ENCODE measurements at places on chromosomes 16 and 17.

- DNase-seq: no peak
Measured at GRCh38 chr17:41932816-41933389, 2.5 kb downstream of the ODAD4 start.

DNA sequence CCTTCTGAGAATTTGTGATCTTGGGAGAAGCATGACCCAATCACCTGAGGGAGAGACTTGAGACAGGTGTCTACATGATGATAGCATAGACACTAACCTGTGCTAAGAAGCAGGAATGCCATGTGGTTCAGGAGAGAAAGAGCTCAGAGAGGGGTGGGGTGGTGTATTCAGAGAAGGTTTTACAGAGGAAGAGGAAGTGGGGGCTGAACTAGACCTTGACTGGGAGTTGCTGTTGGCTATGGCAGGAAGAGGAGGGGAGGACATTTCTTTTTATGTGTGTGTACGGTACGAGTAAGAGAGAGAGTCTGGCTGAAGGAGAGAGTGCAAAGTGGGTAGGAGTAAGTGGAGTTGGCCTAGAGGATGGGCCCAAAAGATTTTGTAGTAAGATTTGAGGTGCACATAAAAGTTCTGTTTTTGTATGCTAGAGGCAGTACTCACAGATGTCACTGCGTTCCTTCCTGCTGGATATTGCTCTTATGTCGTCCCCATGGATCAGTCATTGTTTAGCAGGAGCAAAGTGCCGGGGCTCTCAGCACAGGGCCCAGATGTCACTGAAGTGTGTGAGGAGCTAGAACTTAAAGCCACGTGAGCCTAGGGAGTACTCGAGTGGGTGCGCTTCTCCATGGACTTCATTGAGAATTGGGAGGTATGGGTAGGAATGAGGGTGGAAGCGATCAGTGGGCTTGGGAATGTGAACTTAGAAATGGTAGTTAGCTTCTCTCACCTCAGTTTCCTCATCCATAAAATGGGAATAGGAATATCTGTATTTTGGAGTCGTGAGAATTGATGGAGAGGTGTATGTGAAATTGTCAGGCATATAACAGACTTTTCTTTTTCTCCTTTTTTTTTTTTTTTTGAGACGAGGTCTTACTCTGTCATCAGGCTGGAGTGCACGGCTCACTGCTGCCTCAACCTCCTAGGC, 22.1 kb downstream of the SLC7A6 start:
- no peak for DNase-seq

DNA sequence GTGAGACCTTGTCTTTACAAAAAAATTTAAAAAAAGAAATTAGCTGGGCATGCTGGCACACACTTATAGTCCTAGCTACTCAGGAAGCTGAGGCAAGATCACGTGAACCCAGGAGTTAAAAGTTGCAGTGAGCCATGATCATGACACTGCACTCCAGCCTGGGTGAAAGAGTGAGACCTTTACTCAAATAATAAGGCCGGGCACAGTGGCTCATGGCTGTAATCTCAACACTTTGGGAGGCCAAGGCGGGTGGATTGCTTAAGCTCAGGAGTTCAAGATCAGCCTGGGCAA, 11.5 kb upstream of the RIPOR1 start:
- DNase-seq: no peak

- DNase-seq: no peak
Measured at GRCh38 chr16:8920645-8921346, 38.6 kb downstream of the LITAFD start.

GRCh38 chr16:3881499-3881990, 1.0 kb upstream of the CREBBP start:
- DNase-seq: no peak

DNA sequence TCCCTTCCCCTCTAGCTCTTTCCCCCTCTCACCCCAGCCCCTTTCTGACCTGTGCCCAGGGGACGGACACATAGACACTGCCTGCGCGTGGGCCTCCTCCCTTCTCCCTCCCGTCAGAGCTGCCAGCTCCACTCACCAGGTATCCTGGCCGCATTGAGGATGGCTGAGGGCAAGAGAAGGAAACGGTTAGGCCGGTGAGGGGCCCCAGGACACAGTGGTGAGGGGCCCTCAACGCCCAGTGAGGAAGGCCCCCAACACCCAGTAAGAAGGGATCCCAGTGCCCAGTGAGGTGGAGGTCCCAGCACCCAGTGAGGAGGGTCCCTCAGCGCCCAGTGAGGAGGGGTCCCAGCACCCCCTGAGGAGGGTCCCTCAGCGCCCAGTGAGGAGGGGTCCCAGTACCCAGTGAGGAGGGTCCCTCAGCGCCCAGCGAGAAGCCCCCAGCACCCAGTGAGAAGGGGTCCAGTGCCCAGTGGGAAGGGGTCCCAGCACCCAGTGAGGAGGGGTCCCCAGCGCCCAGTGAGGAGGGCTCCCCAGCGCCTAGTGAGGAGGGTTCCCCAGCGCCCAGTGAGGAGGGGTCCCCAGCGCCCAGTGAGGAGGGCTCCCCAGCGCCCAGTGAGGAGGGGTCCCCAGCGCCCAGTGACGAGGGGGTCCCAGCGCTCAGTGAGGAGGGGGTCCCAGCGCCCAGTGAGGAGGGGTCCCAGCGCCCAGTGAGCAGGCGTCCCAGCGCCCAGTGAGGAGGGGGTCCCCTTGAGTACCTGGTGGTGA, 1.1 kb downstream of the PRSS22 start:
- no peak for DNase-seq

GRCh38 chr16:89460556-89460955, 29.8 kb downstream of the ANKRD11 start:
- no peak for DNase-seq

DNA sequence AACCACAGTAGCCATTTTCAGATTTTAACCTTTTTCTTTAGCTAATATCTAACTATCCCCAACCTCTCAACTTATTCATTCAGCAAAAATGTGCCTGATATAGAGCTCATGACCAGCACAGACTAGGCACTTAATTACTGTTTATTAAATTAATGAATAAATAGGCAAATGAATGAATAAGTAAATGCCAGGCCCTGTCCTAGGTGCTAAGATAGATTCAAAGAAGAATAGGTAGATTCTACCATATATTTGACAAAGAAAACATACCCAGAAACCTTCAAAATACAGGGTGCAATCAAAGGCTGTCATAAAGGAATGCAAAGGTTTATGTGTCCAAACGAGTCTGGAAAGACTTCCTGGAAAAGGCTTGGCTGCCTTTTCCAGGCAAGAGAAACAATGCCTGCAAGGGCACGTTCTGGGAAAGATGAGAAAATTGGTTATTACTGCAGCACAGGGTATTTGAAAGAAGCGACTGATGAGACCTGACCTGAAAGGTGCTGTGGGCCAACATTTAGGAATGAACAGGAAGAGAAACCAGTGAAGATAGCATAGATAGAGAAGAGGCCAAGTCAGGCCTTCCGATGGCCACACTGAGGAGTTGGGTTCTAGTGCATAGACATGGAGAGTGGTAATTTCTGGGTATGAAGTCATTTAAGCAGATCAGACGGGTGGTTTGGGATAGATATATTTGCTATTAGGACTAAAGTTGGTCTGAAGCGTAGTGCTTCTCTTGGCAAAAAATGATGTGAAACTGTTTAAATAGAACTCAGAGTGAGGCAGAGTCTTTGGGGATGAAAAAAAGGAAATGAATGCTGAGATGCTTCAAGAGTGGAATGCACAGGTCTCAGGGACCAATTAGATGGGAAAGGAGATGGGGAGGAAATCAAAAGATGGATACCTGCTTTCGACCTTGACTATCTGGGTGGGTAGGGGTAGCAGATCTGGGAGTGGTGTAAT, 11.4 kb upstream of the CCL2 start:
- DNase-seq: no peak

GRCh38 chr16:528111-529011, 849 bp downstream of the CAPN15 start:
- no peak for DNase-seq

GRCh38 chr17:26731005-26731921, 562.7 kb upstream of the WSB1 start:
- no peak for DNase-seq

DNA sequence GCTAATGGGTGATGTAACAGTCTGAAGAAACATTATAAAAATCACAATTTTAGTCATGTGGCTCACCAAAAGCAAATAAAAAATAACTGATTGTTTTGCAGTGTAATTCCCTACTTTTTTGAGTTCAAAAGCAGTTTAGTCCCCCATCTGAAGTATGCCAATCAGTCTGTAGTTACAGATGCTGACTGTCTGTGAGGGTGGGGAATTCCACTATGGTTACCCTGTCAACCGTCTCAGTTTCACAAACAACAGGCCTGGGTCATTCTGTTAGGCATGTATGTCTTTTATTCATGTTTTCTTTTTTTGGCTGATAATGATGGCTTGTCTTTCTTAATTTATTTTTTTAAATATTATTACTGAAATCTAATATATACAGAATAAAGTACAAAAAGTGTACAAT, 69.3 kb downstream of the STXBP4 start:
- DNase-seq: no peak

DNA sequence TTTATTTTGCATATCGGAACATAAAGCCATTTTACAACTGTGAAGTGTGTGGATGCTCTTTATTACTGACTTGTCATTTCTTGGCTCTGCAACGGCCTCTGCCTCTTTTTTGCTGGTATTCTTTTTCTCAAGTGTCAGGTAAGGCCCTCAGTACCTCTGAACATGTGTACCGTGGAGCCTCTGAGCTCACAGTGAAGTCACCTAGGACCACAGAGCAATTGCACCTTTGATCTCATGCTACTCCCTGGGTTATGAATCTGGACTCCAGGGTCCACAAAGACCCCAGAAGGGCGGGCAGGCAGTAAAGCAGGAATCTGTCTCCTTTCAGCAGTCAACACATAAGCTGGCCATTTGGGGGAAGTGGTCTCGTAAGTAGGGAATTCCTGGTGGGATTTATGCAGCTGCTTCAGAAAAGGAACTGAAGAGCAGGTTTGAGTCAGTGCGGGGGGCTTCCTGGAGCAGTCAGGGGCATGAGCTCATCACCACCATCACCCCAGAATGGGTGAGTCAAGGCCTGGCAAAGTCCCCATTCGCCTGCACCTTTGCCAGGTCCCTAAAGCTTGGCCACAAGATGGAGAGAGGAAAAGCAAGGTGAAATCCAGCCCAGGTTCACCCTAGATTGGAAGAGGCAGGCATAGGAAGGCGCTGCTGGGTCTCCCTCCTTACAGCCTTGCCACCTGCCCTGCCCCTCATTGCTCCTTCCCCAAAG, 33.0 kb downstream of the TBX4 start:
- DNase-seq: no peak

DNA sequence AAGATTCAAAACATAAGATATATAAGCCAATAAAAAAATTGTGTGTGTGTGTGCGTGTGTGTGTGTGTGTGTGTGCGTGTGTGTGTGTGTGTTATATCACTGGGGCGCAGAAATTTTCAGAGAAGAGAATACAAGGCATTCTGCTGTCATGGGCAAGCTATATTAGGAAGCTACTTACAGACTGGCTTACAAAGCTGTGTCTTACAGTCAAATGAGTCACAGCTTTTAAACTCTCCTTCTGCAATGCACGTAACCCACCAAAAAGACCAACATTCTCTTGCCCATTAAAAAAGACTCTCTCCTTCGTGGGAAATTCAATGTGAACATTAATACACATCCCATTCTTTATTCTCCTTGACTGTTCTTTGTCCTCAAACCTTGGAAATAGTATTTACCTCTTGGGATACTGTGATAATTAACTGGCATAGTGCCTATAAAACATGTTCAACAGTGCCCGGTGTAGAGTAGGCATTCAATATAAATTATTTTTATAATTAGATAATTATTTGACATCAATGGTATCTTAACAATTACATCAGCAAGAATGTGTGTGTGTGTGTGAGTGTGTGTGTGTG, 860.4 kb upstream of the SOX9 start:
- DNase-seq: no peak

DNA sequence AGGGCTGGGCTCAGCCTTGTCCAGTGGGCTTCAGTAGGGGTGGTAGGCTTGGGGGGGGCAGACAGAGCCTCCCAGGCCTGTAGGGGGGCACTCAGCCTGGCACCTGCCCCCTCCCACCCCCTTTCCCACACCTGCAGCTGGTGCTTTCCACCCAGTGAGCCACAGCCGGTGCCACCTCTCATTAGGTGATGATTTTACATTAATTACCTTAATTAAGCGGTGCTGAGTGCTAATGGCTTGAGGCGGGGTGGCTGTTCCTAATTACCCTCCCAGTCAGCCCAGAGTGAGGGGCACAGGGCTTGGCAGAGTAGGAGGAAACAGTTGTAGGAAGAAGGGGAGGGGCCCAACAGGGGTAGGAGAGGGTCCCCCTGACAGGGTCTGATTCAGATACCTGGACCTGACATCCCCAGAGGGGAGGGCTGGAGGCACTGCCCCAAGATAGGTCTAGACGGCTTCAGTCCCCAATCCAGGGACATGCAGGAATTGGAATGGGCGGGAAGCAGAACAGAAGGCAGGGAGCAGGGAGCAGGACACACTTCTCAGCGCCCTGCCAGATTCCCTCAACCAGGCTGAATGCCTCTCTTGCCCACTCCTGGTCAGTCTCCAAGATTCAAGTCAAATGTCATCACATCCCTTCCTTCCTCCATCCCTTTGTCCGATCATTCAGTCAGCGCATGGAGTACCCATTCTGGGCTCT, 26.5 kb upstream of the PHF12 start:
- DNase-seq: no peak

DNA sequence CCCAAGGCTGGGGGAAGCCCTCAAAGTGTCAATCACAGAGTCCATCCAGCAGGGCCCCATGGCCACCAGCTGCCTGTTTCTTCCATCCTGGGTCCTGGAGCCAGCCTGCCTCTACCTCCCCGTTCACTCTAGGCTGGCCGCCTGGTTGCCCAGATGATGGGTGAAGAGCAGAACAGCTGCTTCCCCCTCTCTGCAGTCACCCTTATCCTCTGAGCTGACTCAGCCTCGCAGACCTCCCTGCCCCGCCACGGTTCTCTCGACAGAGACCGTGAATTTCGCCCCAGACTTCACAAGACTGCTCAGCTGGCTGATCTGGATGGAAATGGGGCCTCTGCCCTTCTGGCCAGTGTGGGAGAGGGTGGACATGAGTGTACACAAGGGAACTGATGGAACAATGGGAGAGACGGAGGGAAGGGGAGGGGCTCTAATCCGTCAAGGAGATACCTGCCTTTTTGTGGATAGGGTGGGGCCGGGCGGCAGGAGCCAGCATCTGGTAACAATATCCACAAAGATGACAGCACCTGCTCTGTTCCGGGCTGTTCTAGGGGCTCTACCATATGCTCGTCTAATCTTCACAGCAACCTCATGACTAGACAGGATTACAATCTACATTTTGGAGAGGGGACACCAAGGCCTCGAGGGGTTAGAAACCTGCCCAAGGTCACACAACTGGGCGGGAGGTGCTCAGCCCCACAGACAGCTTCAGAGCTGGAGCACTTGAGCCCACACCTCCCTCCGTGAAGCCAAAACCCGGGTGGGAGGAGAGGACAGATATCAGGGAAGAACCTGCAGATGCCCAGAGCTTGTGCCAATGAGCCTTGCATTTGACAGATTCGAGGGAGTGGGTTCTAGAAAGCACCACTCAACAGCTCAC, 136.0 kb downstream of the SDK2 start:
- DNase-seq: no peak

DNA sequence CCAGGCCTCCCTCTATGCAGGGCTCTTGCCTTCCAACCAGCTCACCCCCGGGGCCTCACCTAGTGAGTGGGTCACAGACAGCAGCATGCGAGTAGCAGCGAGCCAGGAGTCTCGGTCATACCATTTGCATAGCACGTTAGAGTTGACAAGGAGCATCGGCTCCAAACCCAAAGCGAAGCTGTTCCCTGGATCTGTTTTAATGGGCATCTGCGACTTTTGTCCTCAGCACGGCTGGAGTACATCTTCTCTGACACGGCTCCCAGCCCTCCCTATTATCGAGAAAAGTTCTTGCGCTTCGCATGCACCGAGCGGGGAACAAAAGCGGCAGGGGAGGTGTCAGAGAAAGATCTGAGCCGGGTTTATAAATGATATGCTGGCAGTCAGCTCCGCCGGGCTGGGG, 253.3 kb downstream of the MAF start:
- no peak for DNase-seq
